ENCODE measurements at places on chromosomes 1 and 21. TPM values are rescaled to one million over a fixed set of nuclear protein-coding genes. Genes with fewer than 3 reads are reported as not detected.
A peak's percentile ranks its signal among the peaks of the same experiment; 100 is the strongest.

Gene SUSD4
- total RNA-seq, result 26.3 TPM

Gene MIXL1
- not detected for total RNA-seq

Gene IL12RB2
- 0.74 TPM for total RNA-seq

- H3K27ac ChIP-seq, result no peak overlapping the region
- DNase-seq, result no peak
Observed at GRCh38 chr1:214199585-214199984, 81.4 kb upstream of the SMYD2 start.

DNA sequence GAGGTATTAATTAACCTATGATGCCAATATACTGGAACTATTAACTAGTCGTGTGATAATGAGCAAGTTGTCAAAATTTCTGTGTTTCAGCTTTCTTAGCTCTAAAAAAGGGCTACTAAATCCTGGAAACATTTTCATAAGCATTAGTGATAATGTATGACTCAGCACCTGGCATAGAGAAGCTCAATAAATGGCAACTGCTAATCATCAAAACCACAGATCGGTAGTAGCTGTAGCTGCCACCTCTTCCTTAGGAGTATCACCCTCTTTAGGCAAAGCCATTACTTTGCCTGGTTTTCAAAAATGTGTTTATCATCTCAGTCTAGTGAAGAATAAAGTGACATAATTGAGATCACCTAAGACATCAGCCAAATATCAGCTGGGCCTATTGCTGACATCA, 75.5 kb downstream of the TPR start:
- H3K4me3 ChIP-seq, result no peak overlapping the region
- H3K27me3 ChIP-seq, result no peaks in the 10 kb centered on the region
- H3K4me1 ChIP-seq, result no peaks in the 10 kb centered on the region
- no peaks in the 10 kb centered on the region for H3K36me3 ChIP-seq

DNA sequence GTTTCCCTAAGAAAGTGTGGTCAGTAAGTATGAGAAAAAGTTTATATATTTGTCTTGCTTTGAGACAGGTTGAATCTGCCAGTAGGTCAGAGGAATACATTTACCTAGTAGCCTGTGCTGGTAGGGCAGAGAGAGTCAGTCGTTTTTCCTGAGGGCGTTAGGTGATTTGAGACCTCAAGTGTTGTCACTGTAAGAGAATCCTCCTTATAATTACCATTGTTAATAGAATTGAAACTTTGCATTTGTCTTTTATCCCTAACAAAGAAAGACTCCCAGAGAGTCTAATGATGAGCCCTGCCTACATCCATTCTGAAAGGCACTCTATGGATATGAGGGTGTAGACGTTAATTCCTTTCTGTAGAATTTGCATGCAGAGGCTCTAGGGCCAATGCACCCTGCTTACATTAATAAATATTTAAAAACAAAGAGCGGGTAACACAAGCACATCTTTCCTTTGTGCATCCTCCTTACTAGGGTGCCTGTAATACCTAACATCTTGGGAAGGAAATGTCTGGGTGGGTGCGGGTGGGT, 16.4 kb downstream of the PBX1 start:
- H3K4me1 ChIP-seq, result peaks cover 73% of the 10 kb centered on the region
- DNase-seq, result no peak
- no peaks in the 10 kb centered on the region for H3K27me3 ChIP-seq
- H3K36me3 ChIP-seq, result no peaks in the 10 kb centered on the region
- H3K27ac ChIP-seq, result peak overlapping the region; percentile 82

- H3K36me3 ChIP-seq, result no peaks in the 10 kb centered on the region
- H3K4me3 ChIP-seq, result no peak overlapping the region
- no peak overlapping the region for H3K27ac ChIP-seq
- DNase-seq, result no peak
Observed at GRCh38 chr21:16187603-16188301, 458.0 kb downstream of the USP25 start.

DNA sequence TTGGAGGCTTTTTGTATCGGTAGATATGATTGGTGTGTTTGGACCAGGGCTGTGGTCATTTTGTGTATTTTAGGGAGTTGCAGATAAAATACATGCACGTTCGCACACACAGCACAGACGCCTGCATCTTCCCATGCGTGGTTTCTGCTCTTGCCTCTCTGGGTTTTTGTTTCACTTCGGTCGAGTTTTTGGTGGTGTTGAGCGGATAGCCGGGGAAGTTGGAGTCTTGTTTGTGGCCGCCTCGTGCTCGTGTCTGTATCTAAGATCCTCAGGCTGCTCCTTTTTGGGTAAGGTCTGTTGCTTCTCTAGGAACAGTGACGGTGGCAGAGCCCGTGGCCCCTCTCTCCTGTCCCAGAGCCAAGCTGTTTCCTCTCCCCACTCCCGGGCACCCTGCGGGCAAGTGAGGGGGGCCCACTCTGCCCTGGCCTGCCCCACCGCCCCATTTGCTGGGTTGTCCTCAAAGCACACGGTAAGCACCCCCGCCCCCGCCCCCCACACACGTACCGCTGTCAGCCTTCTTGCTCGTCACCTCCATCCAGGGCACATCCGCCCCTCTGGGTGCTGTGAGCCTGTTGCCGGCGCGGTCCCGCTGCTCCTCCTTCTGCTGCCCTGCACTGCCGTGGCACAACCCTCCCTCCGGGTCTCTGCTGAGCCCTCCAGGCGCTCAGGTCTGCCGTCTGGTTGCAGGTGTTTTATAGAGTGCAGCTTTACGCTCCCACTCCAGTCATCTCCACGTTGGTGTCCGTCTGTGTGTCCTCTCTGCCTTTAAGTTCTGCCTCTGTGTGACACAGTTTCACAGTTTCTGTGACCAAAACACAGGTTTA, 51.9 kb downstream of the AGPAT3 start:
- peak overlapping the region; percentile 29 for H3K4me3 ChIP-seq
- no peak for DNase-seq
- no peaks in the 10 kb centered on the region for H3K36me3 ChIP-seq

GRCh38 chr1:44310006-44310405, 45.1 kb downstream of the ERI3 start:
- no peaks in the 10 kb centered on the region for H3K27me3 ChIP-seq
- H3K36me3 ChIP-seq, result peaks cover 3% of the 10 kb centered on the region

DNA sequence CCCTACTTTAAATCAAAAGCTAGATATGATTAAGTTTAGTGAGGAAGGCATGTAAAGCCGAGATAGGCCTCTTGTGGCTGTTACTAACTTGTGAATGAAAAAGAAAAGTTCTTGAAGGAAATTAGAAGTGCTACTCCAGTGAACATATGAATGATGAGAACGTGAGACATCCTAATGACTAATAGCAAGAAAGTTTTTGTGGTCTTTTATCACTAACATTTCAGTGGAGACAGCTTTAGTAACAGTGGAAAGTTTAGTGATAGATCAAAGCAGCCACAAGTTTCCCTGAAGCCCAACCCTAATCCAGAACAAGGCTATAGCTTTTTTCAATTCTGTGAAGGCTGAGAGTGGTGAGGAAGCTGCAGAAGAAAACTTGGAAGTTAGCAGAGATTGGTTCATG, 73.6 kb upstream of the LRRC8B start:
- H3K27ac ChIP-seq, result no peak overlapping the region
- no peak overlapping the region for H3K4me3 ChIP-seq
- no peak for DNase-seq
- no peaks in the 10 kb centered on the region for H3K27me3 ChIP-seq
- no peaks in the 10 kb centered on the region for H3K36me3 ChIP-seq

- H3K27me3 ChIP-seq, result no peaks in the 10 kb centered on the region
- H3K36me3 ChIP-seq, result no peaks in the 10 kb centered on the region
- DNase-seq, result no peak
- H3K4me1 ChIP-seq, result peaks cover 4% of the 10 kb centered on the region
- H3K27ac ChIP-seq, result no peak overlapping the region
Observed at GRCh38 chr1:172492421-172492820, 40.5 kb upstream of the SUCO start.

DNA sequence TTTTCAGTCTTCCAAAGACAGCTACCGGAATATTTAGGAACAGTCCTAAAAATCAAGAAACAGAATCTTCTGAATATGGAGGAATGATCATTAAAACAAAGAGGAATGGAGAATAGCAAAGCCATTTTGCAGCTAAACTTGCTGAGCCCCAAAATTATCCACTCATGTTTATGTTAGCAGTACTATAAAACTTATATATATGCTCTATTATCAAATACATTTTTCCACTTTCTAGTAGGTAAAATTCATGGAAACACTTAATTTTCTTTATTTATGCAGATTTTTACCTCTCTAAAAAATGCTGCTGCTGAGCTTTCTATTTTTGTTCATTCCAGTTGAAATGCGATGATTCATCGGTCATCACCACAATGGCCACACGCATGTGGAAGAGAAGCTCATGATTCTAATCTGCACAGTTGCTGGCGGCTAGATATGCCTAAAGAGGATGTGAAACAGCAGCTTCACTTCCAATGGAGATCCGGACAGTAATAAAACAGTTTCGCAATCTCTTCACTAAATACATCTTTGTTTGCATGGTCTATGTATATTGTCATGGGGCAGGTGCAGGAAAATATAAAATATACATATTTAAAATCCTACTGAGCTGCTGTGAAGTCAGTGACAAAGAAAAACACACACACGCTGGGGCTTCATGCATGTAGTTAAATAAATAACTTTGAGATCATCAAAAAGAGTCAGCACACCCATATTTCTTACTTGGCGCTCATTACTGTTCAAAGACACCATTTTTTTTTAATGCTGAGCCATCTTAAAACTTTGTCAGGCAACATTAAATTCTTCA, 292.2 kb downstream of the SMYD3 start:
- no peaks in the 10 kb centered on the region for H3K27me3 ChIP-seq
- no peak for DNase-seq
- H3K4me3 ChIP-seq, result no peak overlapping the region
- no peaks in the 10 kb centered on the region for H3K4me1 ChIP-seq
- no peaks in the 10 kb centered on the region for H3K36me3 ChIP-seq
